ENCODE measurements at places on chromosomes 3 and 15.

DNA sequence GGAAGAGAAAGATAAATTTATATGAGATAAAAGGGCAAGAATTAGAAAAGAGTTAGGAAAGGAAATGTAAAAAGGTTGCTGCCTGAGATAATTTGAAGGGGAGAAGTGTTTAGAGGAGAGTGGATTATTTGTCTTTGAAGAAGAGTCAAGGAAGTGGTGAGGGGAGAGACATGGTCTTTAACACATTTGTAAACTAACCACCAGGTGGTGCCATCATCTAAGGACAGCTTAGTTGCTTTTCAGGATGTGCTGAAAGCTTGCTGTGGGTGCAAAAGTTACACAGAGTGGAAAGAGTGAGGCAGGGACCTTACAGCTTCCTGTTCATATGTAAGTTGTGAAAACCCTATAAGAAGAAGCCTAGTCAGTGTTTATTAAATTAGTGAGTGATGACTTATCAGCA, 114.1 kb upstream of the DNAJC19 start:
- no peak for DNase-seq

DNA sequence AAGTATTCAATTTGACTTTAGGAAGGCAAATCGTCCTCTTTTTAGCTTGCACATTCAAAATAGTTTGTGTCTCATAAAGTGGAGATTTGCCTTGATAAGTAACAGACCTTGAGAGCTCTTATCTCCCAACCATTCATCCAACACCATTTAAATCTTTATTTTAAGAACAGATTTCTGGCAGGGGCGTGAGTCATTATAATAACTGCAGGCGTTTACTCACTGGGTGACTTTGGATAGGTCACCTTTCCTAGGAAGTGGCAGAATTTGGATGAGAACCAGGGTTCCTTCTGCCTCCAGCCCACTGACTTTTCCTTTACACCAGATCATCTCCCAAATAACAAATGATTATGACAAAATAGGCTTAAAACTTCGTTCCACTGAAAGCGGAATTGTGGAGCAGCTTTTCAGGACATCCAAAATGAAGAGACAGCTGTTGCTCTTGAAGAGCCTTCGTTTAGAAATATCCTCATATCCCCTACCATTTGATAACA, 5.0 kb downstream of the LMCD1 start:
- DNase-seq, result no peak

GRCh38 chr3:194928831-194929577, 243.3 kb downstream of the FAM43A start:
- peak; percentile 43 for DNase-seq

GRCh38 chr3:69740103-69741021, 1.1 kb downstream of the MITF start:
- DNase-seq, result peak; percentile 24

GRCh38 chr15:73985101-73985873, 6.8 kb downstream of the STOML1 start:
- no peak for DNase-seq

DNA sequence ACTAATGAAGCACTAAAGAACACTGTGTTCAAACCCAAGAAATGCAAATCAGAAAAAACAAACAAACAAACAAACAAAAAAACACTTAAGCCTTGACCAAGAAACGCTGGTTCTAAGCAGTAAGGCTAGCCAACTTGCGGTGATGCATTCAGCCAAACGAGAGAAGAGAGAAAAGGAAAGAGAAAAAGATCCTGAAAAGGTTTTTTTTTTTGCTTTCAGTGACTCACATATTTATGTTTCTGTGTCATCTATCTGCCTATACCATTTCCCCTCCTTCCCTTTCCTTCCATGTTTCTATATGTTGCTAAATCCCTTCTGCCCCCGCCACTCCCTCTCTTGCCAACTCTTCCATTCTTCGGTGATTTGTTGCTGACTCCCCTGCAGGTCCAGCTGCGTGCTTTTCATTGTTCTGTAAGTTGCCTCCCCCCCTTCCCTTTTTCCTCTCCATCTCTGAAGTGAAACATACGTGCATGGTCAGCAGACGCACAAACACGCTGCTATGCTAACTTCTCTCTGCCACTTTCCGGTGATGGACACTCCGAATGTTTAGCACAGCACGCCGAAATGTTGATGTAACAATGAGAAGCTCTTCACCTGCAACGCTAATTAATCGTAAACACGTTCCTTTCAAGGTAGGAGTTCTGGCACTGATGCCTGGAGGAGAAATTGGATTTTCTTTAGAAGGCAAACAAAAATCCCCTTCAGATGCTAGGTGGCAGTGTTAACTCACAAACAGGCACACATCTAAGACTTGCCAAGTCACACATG, 154.4 kb downstream of the TUSC7 start:
- DNase-seq, result no peak

DNA sequence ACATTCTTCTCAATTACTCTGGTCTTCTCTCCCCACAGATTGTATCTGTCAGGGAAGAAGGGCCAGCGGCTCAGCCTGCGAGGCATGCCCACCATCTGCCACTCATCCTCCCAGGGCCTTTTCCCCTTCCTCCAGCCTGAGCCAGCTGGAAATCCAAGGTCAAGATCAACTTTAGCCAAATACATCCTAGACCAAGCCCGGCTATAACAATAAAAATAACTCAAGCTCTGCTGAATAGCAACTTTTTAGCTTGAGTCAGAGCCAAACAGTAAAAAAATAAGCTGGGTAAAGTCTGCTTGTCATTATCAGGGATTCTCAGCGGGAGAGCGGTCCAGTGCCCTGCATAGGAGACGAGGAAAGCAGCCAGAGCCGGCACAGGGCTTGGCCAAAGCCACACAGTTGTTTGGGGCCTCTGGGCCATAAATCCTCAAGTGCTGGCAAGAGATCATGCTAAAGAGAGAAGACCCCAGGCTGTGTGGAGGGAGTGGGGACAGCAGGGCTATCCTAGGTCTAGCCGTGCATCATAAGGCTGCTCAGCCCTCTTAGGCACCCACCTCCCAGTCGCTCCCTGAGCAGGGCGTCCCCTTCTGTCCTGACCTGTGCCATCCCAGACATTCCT, 76.2 kb upstream of the HERC1 start:
- no peak for DNase-seq

GRCh38 chr3:128445357-128445756, 21.3 kb downstream of the DNAJB8 start:
- no peak for DNase-seq

DNA sequence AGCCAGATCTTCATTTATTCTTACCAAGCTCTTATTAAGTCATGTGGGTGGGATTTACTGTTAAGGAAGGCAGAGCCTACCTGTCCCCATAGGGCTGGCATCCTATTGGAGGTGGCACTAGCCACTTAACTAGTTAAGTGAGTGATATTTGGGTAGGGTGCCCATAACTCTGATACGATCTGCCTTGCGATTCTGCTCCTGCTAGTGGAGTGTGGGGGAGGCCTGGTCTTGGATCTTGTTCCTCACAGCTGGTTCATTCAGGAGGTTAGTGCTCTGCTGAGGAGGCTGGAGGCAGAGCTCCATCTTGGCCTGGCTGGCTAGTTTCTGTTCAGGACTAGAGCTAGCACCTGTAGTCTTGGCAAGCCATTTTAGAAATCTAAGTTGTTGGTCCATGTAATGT, 9.3 kb downstream of the BAHD1 start:
- no peak for DNase-seq

DNA sequence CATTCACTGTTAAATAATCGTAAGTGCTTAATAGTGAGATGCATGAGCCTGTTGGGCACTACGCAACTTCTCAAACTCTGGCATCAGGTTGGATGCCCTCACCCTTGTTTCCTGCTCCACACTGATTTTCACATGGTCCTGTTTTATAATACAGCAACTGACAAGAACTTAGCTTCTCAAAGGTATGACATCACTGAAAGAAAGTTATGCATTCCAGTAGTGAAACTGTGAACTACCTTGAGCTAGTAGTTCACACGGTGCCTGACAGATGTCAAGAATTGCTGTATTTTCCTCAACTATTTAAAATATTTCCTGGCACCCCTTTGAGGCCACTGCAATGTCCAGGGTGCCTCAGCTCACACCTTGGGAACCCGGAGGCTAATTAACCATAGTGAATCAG, 327.5 kb downstream of the RORA start:
- no peak for DNase-seq

DNA sequence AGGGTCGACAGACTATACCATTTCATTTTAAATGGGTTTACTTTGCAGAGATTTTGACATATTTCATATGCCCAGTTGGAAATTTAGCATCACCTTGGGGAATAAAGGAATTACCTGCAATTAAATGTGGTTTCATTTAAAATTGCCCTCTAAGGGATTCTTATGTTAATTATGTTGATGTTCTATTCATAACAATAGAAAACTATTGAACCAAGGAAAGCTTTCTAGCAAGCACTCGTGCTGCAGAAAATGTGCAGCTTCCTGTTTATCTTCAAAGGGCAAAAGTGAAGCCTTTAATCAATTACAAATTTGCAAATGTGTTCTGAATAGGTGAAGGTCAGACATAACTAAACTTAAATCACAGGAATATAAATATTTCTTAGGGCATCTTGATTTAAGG, 352.1 kb downstream of the CHST2 start:
- DNase-seq, result no peak

DNA sequence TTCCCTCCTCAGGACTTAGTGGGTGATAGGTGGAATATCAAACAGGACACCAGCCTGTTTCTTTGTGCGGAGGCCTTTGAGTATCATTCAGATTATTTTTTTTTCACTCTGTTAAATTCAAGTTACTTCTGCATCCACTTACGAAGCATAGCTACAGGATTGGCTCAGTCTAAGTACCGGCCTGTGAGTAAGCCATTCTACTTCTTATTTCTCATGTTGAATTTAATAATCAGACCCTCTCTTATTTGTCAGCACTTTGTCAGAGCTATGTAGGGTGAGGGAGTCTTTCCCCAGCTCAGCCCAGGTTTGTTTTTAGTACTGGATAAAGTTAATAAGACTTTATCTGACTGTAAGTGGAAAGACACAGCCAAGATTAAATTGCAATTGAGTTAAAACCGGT, 54.7 kb downstream of the ITPR1 start:
- no peak for DNase-seq

DNA sequence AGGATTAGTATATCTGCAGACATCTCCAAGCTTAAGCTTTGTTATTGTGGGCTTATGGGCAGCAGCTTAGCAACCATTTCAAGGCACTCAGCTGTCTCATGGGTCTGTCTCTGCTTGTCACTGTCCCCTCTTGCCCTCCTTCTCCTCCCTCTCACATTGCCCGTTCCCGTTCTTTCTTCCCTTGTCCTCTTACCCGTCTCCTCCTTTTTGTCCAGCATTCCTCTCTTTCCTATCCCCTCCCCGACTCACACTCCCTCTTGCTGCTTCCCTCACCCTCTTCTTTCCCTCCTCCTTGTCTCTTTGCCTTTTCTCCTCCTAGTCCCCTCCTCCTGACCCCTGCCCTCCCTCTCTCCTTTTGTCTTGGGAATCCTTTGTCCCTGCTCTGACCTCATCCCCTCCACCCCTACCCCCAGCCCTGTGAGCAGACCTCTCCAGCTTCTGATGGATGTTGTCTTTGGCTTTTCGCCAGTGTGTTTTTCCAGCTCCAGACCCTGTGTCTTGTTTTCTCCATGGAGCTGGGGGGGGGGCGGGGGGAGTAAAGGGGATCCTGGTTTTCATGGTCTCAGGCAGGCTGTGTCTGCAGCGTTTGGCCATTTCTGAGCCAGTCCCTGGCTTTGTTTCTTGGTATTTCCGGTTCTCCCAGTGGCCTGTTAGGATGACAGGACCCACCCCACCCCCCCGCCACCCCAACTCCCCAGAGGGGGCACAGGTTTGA, 47.9 kb upstream of the TRAK1 start:
- no peak for DNase-seq

DNA sequence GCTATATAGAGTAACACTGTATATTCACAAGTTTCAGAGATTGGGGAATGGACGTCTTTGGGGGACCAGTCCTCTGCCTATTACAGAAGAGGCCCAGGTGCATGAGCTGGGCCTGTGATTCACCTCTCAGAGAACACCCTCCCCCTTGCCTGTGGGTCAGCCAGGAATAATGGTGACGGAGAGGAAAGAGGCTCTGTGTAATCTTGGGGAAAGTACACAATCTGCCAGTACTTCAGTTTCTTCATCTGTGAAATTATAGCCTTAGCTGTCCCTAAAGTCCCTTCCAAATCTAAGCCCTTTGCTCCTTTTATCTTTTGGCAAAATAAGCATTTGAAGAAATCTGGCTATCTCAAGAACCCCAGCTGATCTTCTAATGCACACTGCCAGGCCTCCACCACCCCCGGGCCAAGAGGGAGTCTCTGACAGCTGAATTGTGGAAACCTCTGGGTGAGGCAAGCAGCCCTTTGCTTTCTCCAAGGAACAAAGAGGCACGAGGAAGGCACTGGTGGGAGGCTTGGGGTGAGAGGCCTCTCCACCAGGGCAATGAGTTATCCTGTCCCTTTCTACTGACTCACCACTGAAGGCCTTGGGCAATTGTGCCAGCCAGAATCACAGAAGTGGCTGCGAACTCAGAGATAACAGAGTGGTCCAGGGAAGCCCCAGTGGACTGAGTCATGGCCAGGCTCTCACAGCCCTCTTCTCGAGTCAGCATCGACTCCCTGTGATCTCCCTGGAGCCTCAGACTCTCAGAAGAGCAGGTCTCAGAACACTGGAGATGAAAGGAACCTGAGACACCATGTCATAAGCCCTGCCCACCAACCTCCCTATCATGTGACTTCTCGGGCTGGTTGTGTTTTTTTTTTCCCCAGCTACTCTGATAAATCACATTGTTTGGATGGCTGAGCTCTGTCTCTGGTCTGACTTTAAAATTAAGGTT, 31.8 kb downstream of the CCNL1 start:
- DNase-seq, result peak; percentile 9

GRCh38 chr15:49309889-49310288, 113.2 kb upstream of the FGF7 start:
- DNase-seq, result no peak

GRCh38 chr15:42413920-42414319, 54.6 kb downstream of the CAPN3 start:
- DNase-seq, result no peak

GRCh38 chr15:100017140-100017539, 283.9 kb upstream of the LYSMD4 start:
- no peak for DNase-seq

- DNase-seq, result no peak
Observed at GRCh38 chr3:51681453-51681852, 10.4 kb downstream of the TEX264 start.

GRCh38 chr3:101061312-101061711, 68.1 kb upstream of the ABI3BP start:
- no peak for DNase-seq

DNA sequence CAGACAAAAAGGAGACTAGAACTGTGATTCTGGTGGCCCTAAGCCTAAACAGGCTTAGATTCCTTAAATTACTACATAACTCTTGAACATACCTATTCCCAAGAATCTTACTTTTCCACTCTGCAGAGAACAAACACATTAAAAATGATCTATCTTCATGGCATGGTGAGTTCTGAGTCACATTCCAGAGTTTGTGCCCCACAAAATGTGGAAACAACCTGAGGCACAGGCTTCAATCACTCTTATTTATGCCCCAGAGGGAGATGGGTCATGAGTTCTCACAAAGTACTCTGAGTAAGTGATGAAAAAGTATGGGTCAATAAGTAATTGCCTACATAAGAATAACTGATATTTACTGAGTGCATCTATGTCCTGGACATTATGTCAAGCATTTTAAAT, 137.5 kb upstream of the SLC2A2 start:
- no peak for DNase-seq
